ENCODE measurements at places on chromosomes 2 and 18. TPM values are rescaled to one million over a fixed set of nuclear protein-coding genes. Genes with fewer than 3 reads are reported as not detected.

GRCh38 chr2:152588998-152589397, 128.3 kb downstream of the PRPF40A start:
- DNase-seq: no peak

DNA sequence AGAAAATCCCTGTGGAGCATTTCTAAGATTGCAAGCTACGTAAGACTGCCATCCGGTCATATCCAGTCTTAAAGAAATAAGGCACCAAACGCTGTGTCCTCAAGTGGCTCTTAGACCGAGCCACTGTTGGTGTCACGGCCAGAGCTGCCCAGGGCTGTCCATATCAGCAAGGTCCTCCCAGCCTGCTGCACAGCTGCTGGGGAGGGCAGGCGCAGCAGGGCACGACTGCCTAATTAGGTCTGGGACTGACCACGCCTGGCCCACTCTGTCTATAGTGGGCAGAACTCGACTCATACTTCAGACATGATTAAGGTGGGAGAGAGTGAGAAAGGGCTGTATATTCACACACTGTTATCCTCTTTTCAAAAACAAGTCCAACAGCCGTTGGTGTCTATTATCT, 39.3 kb downstream of the EIPR1 start:
- DNase-seq: no peak

DNA sequence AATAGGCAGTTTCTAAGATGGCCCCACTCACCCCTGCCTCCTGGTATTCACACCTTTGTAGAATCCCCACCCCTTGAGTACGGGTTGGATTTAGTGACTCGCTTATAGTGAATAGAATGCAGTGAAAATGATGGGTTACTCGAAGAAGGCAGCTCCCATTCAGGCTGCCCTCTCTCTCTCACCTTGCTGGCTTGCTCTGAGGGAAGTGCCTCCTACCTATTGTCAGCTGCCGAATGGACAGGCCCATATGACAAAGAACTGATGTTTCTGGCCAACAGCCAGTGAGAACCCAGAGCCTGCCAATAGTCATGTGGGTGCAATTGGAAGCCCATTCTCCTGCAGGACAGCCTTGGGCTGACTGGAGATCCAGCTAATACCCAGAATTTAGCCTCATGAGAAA, 22.1 kb upstream of the RNF103 start:
- DNase-seq: no peak

GRCh38 chr2:170930131-170930990, 1.3 kb downstream of the GORASP2 start:
- DNase-seq: no peak

Gene LAMA3
- total RNA-seq: 45.2 TPM

Gene FARP2
- 43.3 TPM for total RNA-seq

Gene GPR39
- total RNA-seq: 10.8 TPM

GRCh38 chr18:24595561-24596031, 135.2 kb downstream of the HRH4 start:
- DNase-seq: no peak

DNA sequence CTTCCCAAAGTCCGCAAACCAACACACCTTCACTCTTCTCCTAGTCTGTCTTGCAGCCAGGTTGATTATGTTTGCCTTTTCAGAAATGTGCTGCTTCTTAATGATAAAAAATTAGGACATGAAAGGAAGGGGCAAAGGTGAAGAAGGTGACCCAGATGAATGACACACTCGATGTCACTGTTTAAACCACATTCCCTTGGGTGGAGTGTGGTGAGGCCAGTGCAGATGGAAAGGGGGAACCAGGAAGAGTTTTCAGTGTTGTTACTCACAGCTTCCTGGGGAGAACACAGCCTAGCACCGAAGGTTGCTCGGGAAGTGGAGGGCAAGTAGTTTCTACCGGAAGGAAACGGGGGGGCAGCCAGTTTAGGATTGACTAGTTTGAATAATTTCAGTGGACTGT, 57.2 kb upstream of the BOD1L2 start:
- no peak for DNase-seq

DNA sequence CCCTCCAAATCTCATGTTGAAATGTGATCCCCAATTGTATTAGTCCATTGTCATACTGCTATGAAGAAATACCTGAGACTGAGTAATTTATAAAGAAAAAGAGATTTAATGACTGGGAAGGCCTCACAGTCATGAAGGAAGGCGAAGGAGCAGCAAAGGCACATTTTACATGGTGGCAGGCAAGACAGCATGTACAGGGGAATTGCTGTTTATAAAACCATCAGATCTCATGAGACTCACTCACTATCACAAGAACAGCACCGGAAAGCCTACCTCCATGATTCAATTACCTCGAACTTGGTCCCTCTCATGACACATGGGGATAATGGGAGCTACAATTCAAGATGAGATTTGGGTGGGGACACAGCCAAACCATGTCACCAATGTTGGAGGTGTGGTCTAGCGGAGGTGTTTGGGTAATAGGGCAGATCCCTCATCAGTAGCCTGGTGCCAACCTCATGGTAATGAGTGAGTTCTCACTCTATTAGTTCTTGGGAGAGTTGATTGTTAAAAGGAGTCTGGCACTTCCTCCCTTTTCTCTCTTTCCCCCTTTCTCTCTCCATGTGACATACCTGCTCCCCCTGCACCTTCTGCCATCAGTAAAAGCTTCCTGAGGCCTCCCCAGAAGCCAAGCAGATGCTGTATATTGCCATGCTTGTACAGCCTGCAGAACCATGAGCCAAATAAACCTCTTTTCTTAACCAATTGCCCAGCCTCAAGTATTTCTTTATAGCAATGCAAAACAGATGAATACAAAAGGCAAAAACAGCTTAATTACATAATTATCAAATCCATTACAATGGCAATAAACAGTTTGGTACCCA, 14.5 kb upstream of the FN1 start:
- DNase-seq: no peak

DNA sequence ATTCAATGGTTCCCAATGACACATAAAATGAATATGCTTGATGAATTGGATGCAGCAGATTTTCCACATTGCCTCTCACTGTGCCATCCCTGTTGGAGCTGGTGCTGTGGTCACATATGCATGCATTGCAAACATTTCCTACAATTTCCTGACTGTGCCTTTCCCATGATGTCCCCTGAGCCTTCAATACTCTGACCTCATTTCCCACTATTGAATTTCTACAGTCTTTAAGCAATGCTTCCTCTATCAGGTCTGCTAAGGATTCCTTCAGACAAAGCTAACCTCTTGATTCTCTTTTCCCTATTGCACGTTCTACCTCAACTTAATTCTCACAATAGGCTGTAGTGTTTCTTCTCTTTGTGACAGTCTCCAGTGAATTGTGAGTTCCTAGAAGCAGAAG, 342.5 kb upstream of the CRIM1 start:
- DNase-seq: no peak

DNA sequence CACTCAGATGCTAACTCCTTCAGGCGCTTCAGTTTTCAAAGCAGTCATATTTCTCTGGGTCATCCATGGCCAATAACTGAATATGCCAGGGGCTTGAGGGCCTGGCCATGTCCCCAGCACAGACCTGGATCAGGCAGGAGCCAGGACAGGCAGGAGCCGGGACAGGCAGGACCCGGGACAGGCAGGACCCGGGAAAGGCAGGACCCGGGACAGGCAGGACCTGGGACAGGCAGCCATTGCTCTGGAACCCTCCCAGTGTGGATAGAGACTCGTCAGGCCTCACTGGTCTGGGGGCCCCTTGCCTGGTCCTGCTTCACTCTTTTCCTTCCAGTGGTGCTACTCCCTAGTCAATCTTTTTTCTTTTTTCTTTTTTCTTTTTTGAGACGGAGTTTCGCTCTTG, 117.5 kb upstream of the TEX51 start:
- no peak for DNase-seq

GRCh38 chr2:18094277-18094676, 215.8 kb downstream of the KCNS3 start:
- DNase-seq: no peak

Measured in epithelial cell of proximal tubule (primary cell).